ENCODE measurements at places on chromosomes 3 and 15. TPM values are rescaled to one million over a fixed set of nuclear protein-coding genes. Genes with fewer than 3 reads are reported as not detected.

The DNAH12 gene
- 0.13 TPM for total RNA-seq

The ZNF385D gene
- total RNA-seq, result 1.2 TPM

The METTL6 gene
- 23.4 TPM for total RNA-seq

The SCN11A gene
- under 0.01 TPM for total RNA-seq

The PIGZ gene
- total RNA-seq, result 3.4 TPM

The RASGRP1 gene
- 5.1 TPM for total RNA-seq

The PP2D1 gene
- not detected for total RNA-seq

The NDUFB5 gene
- 49.1 TPM for total RNA-seq

The PCSK6 gene
- total RNA-seq, result 1.1 TPM

The IGSF11 gene
- under 0.01 TPM for total RNA-seq

The IQCH gene
- total RNA-seq, result 5.0 TPM

Data from smooth muscle cell of the pulmonary artery (primary cell).